ENCODE measurements at places on chromosomes 4 and X.

DNA sequence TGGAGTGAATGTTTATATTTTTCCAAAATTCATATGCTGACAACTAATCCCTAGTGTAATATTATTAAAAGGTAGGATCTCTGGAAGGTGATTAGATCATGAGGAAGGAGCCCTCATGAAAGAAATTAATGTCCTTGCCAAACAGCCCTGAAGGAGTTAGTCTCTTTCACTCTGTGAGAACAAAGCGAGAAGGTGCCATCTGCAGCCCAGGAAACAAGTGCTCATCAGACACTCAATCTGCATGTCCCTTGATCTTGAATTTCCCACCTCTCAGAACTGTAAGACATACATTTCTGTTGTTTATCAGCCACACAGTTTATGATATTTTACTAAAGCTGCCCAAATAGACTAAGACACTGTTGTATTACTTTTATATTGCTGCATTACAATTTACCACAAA, 1283.4 kb downstream of the PCDH7 start:
- no peaks in the 10 kb centered on the region for H3K4me1 ChIP-seq
- no peaks in the 10 kb centered on the region for H3K27me3 ChIP-seq
- no peak overlapping the region for H3K4me3 ChIP-seq
- H3K27ac ChIP-seq: no peak overlapping the region

- peak overlapping the region; percentile 57 for H3K27ac ChIP-seq
- H3K36me3 ChIP-seq: no peaks in the 10 kb centered on the region
- peak overlapping the region; percentile 7 for H3K4me3 ChIP-seq
These were observed 179.6 kb upstream of the RBPJ start for GRCh38 chr4:26141051-26141721.

GRCh38 chr4:187478292-187479140, 517.1 kb upstream of the ZFP42 start:
- no peak overlapping the region for H3K27ac ChIP-seq
- H3K4me3 ChIP-seq: no peak overlapping the region
- H3K36me3 ChIP-seq: no peaks in the 10 kb centered on the region
- H3K27me3 ChIP-seq: no peaks in the 10 kb centered on the region
- DNase-seq: no peak
- peaks cover 10% of the 10 kb centered on the region for H3K4me1 ChIP-seq

DNA sequence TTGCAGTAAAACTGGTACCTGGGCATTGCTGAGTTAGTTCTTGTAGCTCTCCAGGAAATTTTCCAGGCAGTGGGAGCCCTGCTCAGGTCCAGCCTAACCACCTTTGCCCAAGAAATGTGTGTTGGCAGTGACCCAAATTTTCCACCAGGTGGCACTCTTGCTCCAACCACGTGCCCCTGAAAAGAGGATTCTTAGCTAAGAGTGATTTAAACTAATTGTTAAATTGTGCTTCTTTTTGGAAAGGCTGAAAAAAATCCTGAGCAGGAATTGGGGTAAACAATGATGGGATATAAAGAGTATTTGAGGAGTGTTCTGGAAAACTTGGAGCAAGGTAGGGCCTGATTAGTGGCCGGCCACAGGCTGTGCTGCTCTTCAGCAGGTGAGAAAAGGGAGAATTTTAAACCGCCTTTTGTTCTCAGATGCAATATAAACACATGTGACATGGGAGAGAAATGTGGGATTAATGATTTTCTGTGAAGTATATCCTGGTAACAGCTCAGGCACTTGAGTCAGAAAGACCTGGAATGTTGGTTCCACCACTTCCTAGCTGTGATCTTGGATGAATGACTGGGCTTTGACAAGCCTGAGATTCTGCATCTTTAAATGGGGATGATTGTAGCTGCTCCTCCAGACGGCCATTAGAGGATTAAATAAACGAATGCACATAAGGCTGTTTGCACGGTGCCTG, 219.6 kb downstream of the PTTG2 start:
- H3K4me3 ChIP-seq: peak overlapping the region; percentile 4
- no peaks in the 10 kb centered on the region for H3K27me3 ChIP-seq

GRCh38 chr4:37023504-37023903, 221.0 kb upstream of the NWD2 start:
- no peak for DNase-seq
- no peaks in the 10 kb centered on the region for H3K36me3 ChIP-seq
- no peak overlapping the region for H3K27ac ChIP-seq

GRCh38 chrX:135340831-135341230, 31.6 kb downstream of the ETDC start:
- H3K27ac ChIP-seq: no peak overlapping the region
- peak overlapping the region; percentile 98 for H3K4me3 ChIP-seq
- H3K4me1 ChIP-seq: peaks cover 30% of the 10 kb centered on the region
- H3K27me3 ChIP-seq: no peaks in the 10 kb centered on the region

DNA sequence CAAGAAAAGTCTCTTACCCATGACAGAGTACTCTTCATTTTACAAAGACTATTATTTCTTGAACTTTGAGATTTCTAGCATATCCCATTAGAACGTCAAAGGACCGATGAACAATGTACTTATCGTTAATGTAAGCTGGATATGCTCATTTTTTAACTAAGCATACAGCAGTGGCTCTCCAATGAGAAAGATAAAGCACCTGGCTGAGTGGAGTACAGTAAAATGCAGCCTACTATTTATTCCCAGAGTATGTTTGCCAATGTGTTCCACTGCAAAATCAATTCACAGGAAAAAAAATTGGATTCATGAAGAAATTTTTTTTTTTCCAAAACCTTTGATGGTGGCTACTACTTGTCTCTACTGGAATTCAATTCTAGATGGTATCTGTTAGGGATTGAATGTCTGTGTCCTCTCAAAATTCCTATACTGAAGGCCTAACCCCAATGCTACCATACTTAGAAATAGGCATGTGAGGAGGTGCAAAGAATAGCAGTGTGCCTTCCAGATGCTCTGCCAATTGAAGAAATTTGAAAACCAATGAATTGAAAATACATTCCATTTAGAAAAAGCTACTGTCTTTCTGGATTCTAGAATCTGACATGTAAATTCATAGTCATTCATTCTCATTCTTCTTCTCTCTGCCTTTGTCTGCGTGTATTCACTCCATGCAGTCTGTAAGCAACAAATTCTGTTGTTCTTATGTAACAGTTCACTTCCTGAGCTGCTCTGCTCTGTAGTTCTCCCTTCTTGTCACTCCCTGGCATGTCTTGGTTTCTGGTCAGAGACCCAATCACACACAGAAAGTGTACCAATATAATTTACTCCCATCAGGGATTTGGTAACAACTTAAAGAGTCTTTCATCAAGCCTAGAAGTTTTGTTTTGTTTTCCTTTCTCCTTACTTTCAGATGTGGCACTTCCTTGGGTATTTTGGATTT, 61.4 kb downstream of the PAPSS1 start:
- H3K36me3 ChIP-seq: peaks cover 27% of the 10 kb centered on the region
- H3K4me1 ChIP-seq: peaks cover 9% of the 10 kb centered on the region
- no peak overlapping the region for H3K4me3 ChIP-seq
- DNase-seq: no peak
- H3K27ac ChIP-seq: no peak overlapping the region
- no peaks in the 10 kb centered on the region for H3K27me3 ChIP-seq

GRCh38 chrX:25002661-25003020, 13.1 kb downstream of the ARX start:
- no peak for DNase-seq
- peaks cover 17% of the 10 kb centered on the region for H3K36me3 ChIP-seq
- H3K27ac ChIP-seq: peak overlapping the region; percentile 89
- H3K4me1 ChIP-seq: peaks cover 29% of the 10 kb centered on the region
- H3K4me3 ChIP-seq: peak overlapping the region; percentile 90

GRCh38 chrX:119292445-119292844, 56.4 kb downstream of the PGRMC1 start:
- no peaks in the 10 kb centered on the region for H3K36me3 ChIP-seq
- H3K27me3 ChIP-seq: no peaks in the 10 kb centered on the region
- no peak overlapping the region for H3K4me3 ChIP-seq
- H3K27ac ChIP-seq: no peak overlapping the region
- no peak for DNase-seq

DNA sequence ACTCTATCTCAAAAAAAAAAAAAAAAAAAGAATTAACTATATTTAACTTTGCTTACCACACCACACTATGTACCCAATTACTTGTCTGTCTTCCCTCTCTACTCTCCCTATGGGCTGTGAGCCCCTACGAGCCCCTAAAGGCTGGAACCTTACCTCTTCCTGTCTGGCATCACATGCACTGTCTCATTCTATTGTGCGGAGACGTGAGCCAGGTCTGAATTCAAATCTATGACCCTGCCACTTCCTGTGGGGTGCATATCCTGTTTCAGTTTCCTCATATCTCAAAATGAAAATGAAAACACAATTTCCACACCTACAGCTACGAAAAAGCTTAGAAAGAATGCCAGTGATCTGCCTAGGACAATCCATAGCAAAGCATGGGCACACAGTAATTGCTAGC, 42.9 kb upstream of the HS3ST1 start:
- peak overlapping the region; percentile 15 for H3K27ac ChIP-seq
- H3K4me1 ChIP-seq: peaks cover 12% of the 10 kb centered on the region
- H3K36me3 ChIP-seq: no peaks in the 10 kb centered on the region
- no peak overlapping the region for H3K4me3 ChIP-seq
- H3K27me3 ChIP-seq: no peaks in the 10 kb centered on the region

DNA sequence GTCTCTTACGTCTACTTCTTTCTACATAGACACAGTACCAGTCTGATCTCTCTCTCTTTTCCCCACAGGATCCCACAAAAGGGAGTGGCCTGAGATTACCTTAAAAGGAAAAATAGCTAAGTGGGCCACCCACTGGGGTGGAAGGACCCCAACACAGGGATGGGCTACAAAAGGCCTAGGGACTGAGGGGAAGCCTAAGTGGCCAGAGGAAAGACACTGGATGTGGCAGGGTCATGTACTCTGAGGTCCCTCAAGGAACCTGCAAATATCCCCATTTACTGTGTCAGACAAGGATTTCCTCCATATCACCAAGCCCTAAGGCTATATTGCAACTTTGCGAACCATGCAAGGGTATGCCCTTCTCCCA, 6.5 kb upstream of the PRDX4 start:
- no peak for DNase-seq
- no peak overlapping the region for H3K27ac ChIP-seq
- H3K4me1 ChIP-seq: peaks cover 7% of the 10 kb centered on the region
- H3K36me3 ChIP-seq: no peaks in the 10 kb centered on the region

- no peak overlapping the region for H3K4me3 ChIP-seq
- no peaks in the 10 kb centered on the region for H3K36me3 ChIP-seq
- no peak for DNase-seq
- peaks cover 4% of the 10 kb centered on the region for H3K27me3 ChIP-seq
- no peak overlapping the region for H3K27ac ChIP-seq
- H3K4me1 ChIP-seq: no peaks in the 10 kb centered on the region
These were observed 48.7 kb upstream of the SRD5A3 start for GRCh38 chr4:55297346-55297745.

DNA sequence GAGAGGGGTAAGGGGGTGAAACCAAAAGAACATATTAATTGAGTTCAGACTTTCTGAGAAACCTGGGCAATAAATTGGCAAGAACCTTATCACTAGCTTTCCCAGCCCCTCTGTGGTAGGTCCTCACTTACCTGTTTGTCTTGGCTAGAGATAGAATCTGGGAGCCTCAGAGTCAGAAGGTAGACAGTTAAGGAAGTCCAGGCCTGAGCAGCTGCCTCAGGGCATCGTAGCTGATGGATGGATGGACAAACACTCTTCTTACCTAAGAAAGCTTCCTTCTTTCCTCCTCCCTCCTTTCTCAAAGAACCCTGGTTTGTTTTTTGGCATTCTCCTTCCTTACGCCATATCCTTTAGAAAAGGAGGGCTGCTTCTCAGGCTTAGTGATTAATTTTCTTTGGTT, 24.4 kb downstream of the FRAS1 start:
- no peak overlapping the region for H3K27ac ChIP-seq
- no peaks in the 10 kb centered on the region for H3K27me3 ChIP-seq
- no peak overlapping the region for H3K4me3 ChIP-seq
- no peaks in the 10 kb centered on the region for H3K36me3 ChIP-seq
- no peak for DNase-seq

DNA sequence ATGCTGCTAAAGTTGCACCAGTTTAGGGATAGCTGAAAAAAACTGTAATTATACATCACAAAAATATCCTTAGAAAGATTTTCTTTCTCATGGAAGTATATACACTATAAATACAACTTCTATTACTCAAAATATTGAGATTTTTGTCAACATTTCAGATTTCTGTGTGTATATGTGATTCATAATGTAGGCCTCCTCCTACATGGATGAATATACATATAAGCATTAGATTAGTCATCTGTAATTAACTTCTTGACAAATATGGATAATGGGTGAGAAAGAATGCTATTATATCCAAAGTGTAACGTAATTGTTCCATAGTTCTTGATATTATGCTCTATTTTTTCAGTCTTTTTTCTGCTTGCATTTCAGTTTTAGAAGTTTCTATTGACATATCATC, 124.9 kb downstream of the CBLL2 start:
- no peaks in the 10 kb centered on the region for H3K4me1 ChIP-seq
- no peaks in the 10 kb centered on the region for H3K36me3 ChIP-seq
- H3K27ac ChIP-seq: no peak overlapping the region
- H3K27me3 ChIP-seq: no peaks in the 10 kb centered on the region

DNA sequence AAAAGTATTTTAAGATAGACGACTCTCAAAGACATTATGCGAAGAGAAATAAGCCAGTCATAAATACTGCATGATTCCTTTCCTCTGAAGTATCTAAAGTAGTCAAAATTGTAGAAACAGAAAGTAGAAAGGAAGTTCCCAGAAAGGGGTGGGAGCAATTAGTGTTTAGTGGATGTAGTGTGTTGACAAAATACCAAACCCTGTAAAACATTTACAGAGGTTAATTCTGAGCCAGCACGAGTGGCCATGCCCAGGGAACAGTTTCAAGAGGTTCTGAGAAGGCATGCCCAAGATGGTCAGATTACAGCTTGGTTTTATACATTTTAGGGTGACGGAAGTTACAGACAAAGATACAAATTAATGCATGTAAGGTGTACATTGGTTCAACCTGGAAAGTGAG, 34.4 kb upstream of the SLC25A4 start:
- peaks cover 7% of the 10 kb centered on the region for H3K4me1 ChIP-seq
- H3K36me3 ChIP-seq: no peaks in the 10 kb centered on the region
- no peak overlapping the region for H3K4me3 ChIP-seq
- H3K27me3 ChIP-seq: no peaks in the 10 kb centered on the region
- DNase-seq: no peak

DNA sequence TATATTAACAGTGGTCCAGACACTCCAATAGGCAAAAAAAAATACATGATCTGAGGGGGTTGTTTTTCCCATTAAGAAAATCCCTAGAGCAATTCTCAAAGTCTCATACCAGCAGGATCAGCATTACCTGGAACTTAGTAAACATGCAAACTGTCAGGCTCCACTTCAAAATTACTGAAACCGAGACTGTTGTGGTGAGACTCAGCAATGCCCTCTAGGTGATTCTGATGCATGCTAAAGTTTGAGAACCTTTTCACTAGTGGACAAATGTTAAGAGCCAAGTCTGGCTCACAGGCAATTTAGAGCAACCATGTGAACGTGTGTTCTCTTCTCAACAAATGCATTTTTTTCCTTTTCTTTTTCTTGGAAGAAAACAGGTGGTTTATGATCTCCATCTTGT, 30.2 kb downstream of the NEK1 start:
- H3K27me3 ChIP-seq: no peaks in the 10 kb centered on the region
- H3K4me3 ChIP-seq: no peak overlapping the region
- H3K4me1 ChIP-seq: no peaks in the 10 kb centered on the region
- no peaks in the 10 kb centered on the region for H3K36me3 ChIP-seq
- no peak for DNase-seq
- H3K27ac ChIP-seq: no peak overlapping the region

GRCh38 chr4:48307528-48307927, 33.8 kb upstream of the SLAIN2 start:
- no peak overlapping the region for H3K27ac ChIP-seq
- H3K27me3 ChIP-seq: peaks cover 2% of the 10 kb centered on the region
- no peaks in the 10 kb centered on the region for H3K4me1 ChIP-seq

Measured in type B pancreatic cell (in vitro differentiated cells).